ENCODE measurements at places on chromosomes 3 and 15.

DNA sequence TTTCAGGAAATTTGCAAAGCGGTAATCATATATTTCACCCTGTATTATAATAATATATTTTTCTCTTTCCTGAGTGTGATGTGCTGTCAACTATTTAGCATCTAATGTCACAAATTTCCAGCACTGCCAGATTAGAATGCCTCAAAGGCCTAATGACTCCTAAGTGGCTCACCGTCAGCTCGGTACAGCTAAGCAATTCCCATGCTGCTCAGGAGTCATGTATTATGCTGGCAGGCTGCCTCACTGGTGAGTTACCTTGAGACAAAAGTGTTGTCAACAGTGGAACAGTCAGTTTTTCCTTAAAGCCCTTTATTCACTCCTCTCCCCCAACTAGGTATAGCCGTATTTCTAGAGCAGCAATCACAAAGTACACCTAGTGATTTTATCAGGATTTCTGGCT, 83.6 kb downstream of the NSUN3 start:
- DNase-seq, result no peak

GRCh38 chr3:164476631-164477030, 601.7 kb downstream of the SI start:
- DNase-seq, result no peak

DNA sequence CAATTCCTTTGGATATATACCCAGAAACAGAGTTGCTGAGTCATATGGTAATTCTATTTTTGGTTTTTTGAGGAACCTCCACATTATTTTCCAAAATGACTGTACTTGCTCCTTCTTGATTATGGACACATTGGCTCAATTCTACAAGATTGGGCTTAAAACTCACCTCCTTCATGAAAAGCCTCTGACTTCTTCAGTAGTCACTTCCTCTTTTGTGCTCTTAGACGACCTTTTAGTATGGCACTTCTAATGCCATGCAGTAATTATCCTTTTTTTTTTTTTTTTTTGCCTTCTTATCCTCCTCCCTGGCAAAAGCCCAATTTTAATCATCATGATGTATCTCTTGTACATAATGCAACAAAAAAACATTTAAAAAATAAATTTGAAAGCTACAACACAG, 33.0 kb upstream of the ABHD17C start:
- no peak for DNase-seq

- DNase-seq, result no peak
Measured at GRCh38 chr3:32857921-32858320, 40.1 kb downstream of the TRIM71 start.

- DNase-seq, result peak; percentile 66
Measured at GRCh38 chr3:55486857-55487380, at the start of gene WNT5A. TSS of gene WNT5A (minus strand) at chr3:55487306. CDS start at chr3:55486985, 321 bp downstream.

GRCh38 chr3:13420045-13420830, at the start of gene NUP210:
TSS of gene NUP210 (minus strand) at chr3:13420322. CDS start at chr3:13420226, 96 bp downstream.
- no peak for DNase-seq

Data from GM03348 (cell line).